Stimulated activated CD4-positive, alpha-beta T cell treated with anti-CD3 and anti-CD28 coated beads, Interleukin-4, amount 100 ng/mL, for 48 hours (primary cell): ENCODE measurements at places on chromosomes 5 and 9.

DNA sequence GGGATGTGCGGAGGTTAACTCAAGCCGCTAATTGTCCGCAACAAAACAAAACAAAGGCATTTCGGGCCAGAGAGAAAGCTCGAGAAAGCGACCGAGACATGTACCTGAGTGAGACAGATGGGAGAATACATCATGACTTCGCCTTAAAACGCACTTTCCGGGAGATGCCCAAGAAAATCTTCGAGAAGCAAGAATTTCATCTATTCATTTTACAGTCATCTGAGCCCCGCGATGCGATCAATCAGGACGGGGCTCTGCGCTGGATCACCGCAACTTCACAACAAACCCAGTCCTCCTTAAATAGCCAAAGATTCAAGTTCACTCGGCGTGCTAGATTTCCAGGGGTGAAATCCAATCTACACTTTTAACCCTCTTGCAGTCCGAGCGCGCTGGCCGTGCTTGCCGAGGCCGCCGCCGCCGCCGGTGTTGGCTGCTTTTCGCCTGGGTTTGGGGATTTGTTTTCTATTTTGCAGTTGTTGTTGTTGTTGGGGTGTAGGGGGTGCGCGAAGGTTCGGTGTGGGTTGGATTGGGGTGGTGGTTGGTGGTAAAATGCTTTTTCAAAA lies 482 bp downstream of the NFIB start:
- no peak for DNase-seq

GRCh38 chr5:2750026-2750757 lies 1.3 kb downstream of the IRX2 start:
- DNase-seq = no peak

- DNase-seq = no peak
These were observed 20.0 kb downstream of the MORN5 start for GRCh38 chr9:122179690-122180074.

DNA sequence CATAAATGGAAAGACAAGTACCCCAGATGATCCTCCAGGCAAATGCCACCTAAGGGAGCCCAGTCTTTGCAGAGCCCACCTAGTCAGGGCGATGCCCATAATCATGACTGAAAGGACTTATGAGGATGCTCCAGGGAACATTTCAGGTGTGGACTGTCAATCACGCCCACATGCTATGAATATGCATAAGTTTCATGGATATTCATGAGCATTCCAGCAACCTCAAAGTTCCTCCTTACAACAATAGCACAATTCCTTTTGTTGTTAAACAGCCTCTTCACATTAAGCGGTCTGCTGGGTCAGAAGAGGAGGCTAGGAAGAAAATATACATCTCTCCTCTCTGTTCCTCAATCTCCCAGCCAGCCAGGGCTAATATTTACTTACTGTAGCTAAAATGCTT lies 161.6 kb downstream of the C5orf15 start:
- DNase-seq = no peak

DNA sequence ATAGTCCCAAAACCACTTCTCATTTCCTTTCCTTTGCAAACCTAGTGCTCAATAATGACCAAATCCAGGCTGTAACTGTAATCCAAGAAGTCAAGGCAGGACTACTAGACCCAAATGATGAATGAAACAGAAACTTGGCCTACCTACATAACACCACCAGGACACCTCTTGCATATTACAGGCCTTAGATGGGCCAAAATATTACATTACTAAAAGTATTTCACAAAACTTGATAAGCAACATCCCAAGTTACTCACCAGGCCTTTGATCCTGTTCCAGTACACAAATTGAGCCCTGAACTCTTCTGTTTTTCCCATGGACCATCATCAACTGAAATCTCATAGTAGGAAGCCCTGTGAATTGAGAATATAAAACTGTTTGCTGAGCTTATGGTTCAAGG lies 34.8 kb downstream of the NADK2 start:
- no peak for DNase-seq
